Left kidney (tissue), 8 donors: ENCODE measurements at places on chromosomes 1 and 21. TPM values are rescaled to one million over a fixed set of nuclear protein-coding genes. Genes with fewer than 3 reads are reported as not detected.

The GPR25 gene
- polyA plus RNA-seq = not detected

The DAB1 gene
- 9.1 TPM for polyA plus RNA-seq

The WNT2B gene
- 4.5 TPM for polyA plus RNA-seq

The EDN2 gene
- polyA plus RNA-seq = 2.1 TPM

The SPRR2E gene
- not detected for polyA plus RNA-seq
